ENCODE measurements at places on chromosomes 7 and 10. TPM values are rescaled to one million over a fixed set of nuclear protein-coding genes. Genes with fewer than 3 reads are reported as not detected.

GRCh38 chr10:5040781-5041470 is 37.3 kb upstream of the AKR1C2 start:
- no peak for DNase-seq

- DNase-seq = no peak
Observed at GRCh38 chr10:110273474-110273873, 31.2 kb downstream of the SMNDC1 start.

DNA sequence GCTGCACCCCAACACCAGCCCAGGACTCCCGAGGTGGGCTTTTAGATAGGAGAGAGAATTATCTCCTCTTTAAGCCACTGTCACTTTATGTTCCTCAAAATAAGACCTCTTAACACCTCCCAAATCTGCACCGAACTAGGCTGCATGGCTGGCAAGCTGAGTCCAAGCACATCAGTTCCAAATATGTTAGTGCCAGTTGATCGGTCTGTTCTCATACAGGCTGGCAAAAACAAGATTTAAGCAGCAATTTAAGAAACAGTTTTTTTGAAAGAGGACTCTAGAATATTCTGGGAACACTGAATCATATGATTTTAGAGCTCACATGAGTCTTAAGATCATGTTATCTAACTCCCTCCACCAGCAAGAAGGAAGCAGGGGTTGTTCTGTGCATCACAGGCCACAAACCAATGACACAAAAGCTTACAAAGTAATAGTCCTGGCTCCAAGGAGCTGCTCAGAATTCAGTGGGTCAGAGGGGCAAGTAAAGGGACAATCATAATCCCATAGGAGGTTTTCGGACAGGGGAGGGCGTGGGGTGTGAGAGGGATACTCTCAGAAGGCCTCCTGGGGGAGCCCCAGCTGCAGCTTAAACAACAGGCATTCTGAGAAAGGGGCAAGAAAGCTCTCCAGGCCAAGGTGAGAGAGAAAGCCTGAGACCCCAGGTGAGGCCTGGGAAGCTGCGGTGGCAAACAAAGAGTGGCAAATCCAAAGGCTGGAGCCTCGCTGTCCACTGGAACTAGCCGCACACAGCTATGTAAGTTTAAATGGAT is 7.1 kb downstream of the COBL start:
- no peak for DNase-seq

- no peak for DNase-seq
Observed at GRCh38 chr7:19920166-19920565, 146.7 kb upstream of the TMEM196 start.

LIPK gene
- not detected for polyA plus RNA-seq

CFAP69 gene
- polyA plus RNA-seq = not detected

Measured in immature natural killer cell (primary cell).